ENCODE measurements at places on chromosomes 4 and X.

DNA sequence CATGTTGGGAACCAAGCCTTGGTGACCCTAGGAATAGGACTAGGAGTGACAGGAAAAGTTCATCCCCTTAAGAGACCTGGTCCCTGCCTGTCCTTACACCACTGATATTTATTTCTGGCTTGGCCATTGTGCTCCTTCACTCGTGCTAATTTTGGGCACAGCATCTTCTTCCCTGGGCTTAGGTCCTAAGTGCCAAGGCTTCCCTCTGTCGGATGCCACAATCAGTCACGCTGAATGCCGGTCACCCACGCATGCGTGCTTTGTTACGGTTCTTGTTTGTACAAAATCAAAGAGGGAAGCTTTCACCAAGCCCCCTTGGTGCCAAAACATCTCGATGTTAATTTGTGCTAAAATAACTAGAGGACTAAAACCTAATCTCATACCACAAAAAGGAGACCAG is 17.4 kb upstream of the MAP3K15 start:
- no peak for DNase-seq

- DNase-seq = no peak
Observed at GRCh38 chrX:69603566-69604194, 12.2 kb upstream of the EDA start.

GRCh38 chr4:74364256-74364651 is 691 bp upstream of the EREG start:
- no peak for DNase-seq

- no peak for DNase-seq
Observed at GRCh38 chr4:184951668-184952160, 66.6 kb upstream of the HELT start.

DNA sequence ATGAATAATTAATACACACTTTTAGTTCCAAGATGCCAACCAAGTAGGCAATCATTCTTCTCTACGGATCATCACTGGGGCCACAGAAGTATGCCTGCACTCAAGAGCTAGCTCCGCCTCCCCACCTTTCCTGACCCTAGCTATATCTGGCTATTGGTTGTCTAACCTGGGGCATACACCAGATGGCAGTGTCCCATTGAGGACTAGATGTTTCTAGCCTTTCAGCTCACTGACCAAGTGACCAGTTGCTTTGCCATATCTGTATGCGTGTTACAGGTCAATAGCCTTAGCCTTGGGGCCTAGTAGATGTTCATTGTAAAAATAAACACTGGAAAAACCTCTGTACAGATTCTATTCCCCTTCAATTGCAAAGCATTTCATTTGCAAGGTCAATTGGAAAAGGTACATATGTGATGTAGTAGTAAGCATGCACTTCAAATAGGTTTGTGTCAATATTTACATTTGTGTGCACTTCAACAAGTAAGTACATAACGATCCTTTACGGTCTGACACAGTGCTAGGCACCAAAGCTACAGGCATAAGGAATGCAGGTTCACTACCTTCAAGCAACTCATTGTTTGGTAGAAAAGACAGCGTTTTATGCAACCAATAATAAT is 521.7 kb downstream of the PPARGC1A start:
- no peak for DNase-seq

GRCh38 chr4:186607490-186607889 is 52.1 kb upstream of the MTNR1A start:
- DNase-seq = no peak

- DNase-seq = no peak
Observed at GRCh38 chr4:68658672-68659071, 11.8 kb downstream of the UGT2B15 start.
